ENCODE measurements at places on chromosomes 2 and 18. TPM values are rescaled to one million over a fixed set of nuclear protein-coding genes. Genes with fewer than 3 reads are reported as not detected.
A peak's percentile ranks its signal among the peaks of the same experiment; 100 is the strongest.

- H3K36me3 ChIP-seq, result no peaks in the 10 kb centered on the region
- H3K27me3 ChIP-seq, result no peaks in the 10 kb centered on the region
- H3K4me1 ChIP-seq, result peaks cover 13% of the 10 kb centered on the region
- DNase-seq, result no peak
Observed at GRCh38 chr2:175854129-175854528, 147.9 kb downstream of the LNPK start.

FSIP2 gene
- total RNA-seq, result 0.05 TPM

DNA sequence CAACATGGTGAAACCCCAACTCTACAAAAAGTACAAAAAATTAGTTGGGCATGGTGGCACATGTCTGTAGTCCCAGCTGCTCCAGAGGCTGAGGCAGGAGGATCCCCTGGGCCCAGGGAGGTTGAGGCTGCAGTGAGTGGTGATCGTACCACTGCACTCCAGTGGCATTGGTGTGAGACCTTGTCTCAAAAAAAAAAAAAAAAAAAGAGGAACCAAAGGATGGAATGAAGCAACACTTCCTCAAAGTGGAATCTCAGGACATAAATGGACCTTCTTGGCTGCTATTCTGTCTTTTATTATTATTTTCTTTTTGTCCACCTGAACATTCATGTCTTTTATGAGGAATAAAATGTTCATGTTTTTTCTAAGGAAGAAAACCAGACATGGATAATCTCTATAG, 13.7 kb downstream of the GEMIN6 start:
- DNase-seq, result no peak
- no peaks in the 10 kb centered on the region for H3K36me3 ChIP-seq
- H3K27ac ChIP-seq, result no peak overlapping the region
- no peaks in the 10 kb centered on the region for H3K4me1 ChIP-seq
- no peaks in the 10 kb centered on the region for H3K27me3 ChIP-seq

ASXL3 gene
- total RNA-seq, result 6.7 TPM

GRCh38 chr2:149050188-149050587, 11.7 kb downstream of the LYPD6B start:
- H3K27ac ChIP-seq, result no peak overlapping the region
- H3K27me3 ChIP-seq, result no peaks in the 10 kb centered on the region
- H3K4me1 ChIP-seq, result no peaks in the 10 kb centered on the region
- H3K4me3 ChIP-seq, result no peak overlapping the region
- DNase-seq, result no peak
- no peaks in the 10 kb centered on the region for H3K36me3 ChIP-seq

NT5DC4 gene
- total RNA-seq, result not detected

TOGARAM2 gene
- total RNA-seq, result 51.9 TPM

- no peak for DNase-seq
- no peaks in the 10 kb centered on the region for H3K4me1 ChIP-seq
- H3K36me3 ChIP-seq, result no peaks in the 10 kb centered on the region
Observed at GRCh38 chr2:226818930-226819329, 16.9 kb upstream of the RHBDD1 start.

RASGRP3 gene
- 69.2 TPM for total RNA-seq

DNA sequence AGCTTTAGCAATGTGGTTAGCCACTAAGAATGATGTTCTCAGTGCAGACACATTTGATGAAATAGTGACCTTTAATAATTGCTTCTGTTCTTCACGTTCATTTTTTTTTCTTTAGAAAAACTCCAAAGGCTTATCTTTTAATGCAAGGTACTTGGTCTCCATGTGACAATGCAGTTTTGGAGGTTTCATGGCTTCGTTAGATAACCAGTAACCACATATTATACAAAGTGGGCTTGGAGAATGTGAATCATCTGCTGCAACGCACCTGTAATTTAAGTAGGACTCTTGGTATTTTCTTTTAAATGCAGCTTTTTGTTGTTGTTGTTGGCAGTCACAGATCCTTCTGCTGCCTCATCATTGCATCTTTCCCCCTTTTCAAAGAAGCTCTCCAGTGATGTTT, 1606.3 kb downstream of the SUCLG1 start:
- no peaks in the 10 kb centered on the region for H3K27me3 ChIP-seq
- no peaks in the 10 kb centered on the region for H3K36me3 ChIP-seq
- no peak overlapping the region for H3K4me3 ChIP-seq
- no peak for DNase-seq

CTDP1 gene
- 7.5 TPM for total RNA-seq

- H3K4me1 ChIP-seq, result no peaks in the 10 kb centered on the region
- H3K4me3 ChIP-seq, result no peak overlapping the region
- H3K36me3 ChIP-seq, result no peaks in the 10 kb centered on the region
- no peak for DNase-seq
- H3K27me3 ChIP-seq, result no peaks in the 10 kb centered on the region
Observed at GRCh38 chr2:184620367-184620766, 22.0 kb downstream of the ZNF804A start.

DNA sequence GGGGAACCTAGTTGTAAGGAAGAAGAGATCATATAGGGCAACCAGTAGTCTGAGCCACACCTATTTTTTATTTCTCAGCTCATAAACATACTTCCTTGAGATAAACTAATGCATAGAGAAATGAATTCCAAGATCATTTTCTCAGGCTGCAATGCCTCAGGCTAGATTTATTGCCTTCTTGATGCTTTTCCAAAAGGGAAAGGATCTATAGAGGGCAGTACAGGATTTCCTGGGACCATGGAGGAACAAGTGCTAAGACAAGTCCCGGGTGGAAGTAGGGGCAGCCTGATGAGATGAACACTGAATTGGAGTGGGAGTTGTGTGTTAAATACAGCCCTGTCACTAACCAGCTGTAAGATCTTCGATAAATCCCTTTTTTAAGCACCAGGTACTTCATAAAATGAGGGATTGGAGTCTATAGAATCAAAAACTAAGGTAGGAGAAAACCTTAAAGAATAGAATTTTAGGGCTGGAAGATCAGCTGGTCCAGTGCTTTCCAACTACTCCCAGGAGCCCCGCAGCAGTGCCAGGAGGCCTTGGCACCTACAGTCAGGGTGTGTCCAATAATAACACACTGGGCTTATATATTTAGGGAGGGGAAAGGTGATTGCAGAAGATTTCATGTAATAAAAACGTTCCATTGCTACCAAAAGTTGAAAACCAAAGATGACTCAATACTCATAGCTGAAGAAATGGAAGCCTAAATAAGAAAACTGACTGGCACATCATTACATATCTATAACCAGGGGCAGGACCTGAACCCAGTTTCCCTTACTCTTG, 58.1 kb downstream of the SERTAD2 start:
- no peak for DNase-seq
- no peak overlapping the region for H3K4me3 ChIP-seq
- H3K27me3 ChIP-seq, result no peaks in the 10 kb centered on the region
- peaks cover 17% of the 10 kb centered on the region for H3K4me1 ChIP-seq

BUB1 gene
- total RNA-seq, result 0.66 TPM

ZFP36L2 gene
- total RNA-seq, result 48.5 TPM

GRCh38 chr2:132550946-132551345, 119.1 kb downstream of the LYPD1 start:
- DNase-seq, result no peak
- no peaks in the 10 kb centered on the region for H3K36me3 ChIP-seq
- H3K27ac ChIP-seq, result no peak overlapping the region
- no peaks in the 10 kb centered on the region for H3K4me1 ChIP-seq
- no peak overlapping the region for H3K4me3 ChIP-seq

DNA sequence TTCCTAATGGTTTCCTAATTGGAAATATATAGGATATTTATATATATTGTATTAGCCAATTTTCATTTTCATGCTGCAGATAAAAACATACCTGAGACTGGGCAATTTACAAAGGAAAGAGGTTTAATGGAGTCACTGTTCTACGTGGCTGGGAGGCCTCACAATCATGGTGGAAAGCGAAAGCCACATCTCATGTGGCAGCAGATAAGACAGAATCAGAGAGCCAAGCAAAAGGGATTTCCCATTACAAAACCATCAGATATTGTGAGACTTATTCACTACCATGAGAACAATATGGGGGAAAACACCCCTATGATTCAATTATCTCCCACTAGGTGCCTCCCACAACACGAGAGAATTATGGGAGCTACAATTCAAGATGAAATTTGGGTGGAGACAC, 242.5 kb upstream of the NETO1 start:
- no peaks in the 10 kb centered on the region for H3K36me3 ChIP-seq
- no peak overlapping the region for H3K27ac ChIP-seq
- DNase-seq, result no peak
- H3K27me3 ChIP-seq, result no peaks in the 10 kb centered on the region
- H3K4me3 ChIP-seq, result no peak overlapping the region
- no peaks in the 10 kb centered on the region for H3K4me1 ChIP-seq

DNA sequence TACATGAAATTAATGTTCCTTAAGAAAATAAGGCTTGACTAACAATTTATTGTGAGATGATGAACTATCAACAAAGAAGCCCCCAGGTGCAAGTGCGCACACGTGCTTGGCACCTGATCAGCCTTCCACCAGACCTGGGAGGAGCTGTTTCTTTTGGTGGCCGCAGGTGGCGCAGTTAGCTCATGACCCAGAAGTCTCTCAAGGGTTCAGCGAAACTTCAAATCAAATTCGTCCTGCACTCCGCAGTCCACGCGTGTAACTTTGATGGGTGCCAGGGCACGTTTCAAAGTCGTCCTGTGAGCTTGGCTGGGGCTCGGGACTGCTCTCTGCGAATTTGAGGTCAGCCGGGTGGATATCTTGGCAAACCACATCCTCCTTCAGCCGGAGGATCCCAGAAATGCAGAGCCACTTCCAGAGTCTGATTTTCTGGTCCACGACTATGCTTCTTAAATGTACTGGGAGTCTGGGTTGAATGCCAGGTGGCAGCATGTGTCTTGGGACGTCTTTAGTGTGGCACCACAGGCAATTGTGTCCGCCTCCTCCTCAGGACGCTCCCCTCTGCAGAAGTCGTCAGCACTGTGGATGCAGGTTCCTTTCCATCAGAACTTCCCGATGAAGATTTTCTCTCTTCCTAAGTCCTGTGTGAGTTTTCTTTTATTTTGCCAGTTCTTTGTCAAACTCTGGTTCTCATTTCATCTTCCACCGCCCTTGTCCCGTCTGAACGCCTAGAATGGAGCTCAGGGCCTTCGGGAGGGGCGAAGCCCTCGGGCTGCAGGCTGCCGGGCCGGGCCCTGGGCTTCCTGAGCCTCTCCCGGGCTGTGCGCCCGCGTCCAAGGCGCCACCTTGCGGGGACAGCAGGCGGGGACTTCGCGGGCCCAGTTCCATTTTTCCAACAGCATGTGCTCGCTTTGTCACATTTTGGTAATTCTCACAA, 61.3 kb upstream of the RAPGEF4 start:
- peak overlapping the region; percentile 24 for H3K4me3 ChIP-seq
- H3K4me1 ChIP-seq, result peaks cover 4% of the 10 kb centered on the region
- H3K36me3 ChIP-seq, result no peaks in the 10 kb centered on the region

GRCh38 chr2:239939736-239940483, 85.2 kb downstream of the NDUFA10 start:
- no peaks in the 10 kb centered on the region for H3K27me3 ChIP-seq
- H3K4me3 ChIP-seq, result no peak overlapping the region
- no peaks in the 10 kb centered on the region for H3K36me3 ChIP-seq
- H3K4me1 ChIP-seq, result peaks cover 25% of the 10 kb centered on the region
- peak overlapping the region; percentile 66 for H3K27ac ChIP-seq

- H3K4me3 ChIP-seq, result no peak overlapping the region
- H3K27me3 ChIP-seq, result no peaks in the 10 kb centered on the region
- DNase-seq, result no peak
- H3K36me3 ChIP-seq, result no peaks in the 10 kb centered on the region
- no peaks in the 10 kb centered on the region for H3K4me1 ChIP-seq
Observed at GRCh38 chr2:167271932-167272331, 383.7 kb downstream of the XIRP2 start.

DNA sequence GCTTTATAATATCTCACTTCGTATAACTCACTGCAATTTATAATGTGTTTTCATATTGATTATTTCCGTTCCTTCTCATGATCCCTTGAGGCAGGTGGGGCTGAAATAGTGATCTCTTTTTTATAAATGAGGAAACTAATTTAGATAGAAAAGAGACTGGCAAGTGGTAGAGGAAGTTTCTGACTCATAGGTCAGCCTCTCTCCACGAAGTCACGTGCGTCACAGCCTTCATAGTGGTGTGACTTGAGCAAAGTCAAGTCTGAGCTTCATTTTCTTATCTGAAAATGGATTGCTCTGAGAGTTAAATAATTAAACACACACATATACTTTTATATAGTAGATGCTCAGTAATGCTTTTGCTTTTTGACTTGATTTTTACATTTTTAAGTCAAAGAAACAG, 19.9 kb downstream of the ABCG5 start:
- no peaks in the 10 kb centered on the region for H3K36me3 ChIP-seq
- no peak overlapping the region for H3K4me3 ChIP-seq
- no peak overlapping the region for H3K27ac ChIP-seq

- H3K4me1 ChIP-seq, result peaks cover 7% of the 10 kb centered on the region
- H3K27ac ChIP-seq, result no peak overlapping the region
- no peak overlapping the region for H3K4me3 ChIP-seq
Observed at GRCh38 chr2:2187196-2187595, 143.9 kb downstream of the MYT1L start.

ACMSD gene
- total RNA-seq, result not detected

DNA sequence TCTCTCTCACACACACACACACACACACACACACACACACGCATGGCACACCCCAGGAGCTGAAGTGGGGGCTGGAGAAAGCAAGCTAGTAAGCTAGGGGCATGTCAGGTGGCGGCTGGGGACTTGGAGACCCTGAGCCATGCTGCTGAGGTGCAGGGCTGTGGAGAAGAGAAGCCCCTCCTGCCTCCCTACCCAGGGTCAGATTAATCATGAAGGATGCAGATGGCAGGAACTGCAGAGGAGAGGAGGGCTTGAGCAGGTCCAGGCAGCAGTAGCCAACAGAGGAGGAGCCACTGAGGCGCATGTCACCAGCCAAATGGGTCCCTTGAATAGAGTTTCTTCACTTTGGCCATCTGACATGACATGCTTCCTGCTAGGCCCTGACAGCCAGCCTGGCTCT, 9.6 kb downstream of the EDAR start:
- H3K4me1 ChIP-seq, result no peaks in the 10 kb centered on the region
- H3K27ac ChIP-seq, result no peak overlapping the region
- H3K4me3 ChIP-seq, result no peak overlapping the region

GRCh38 chr2:63555931-63556330, 32.3 kb downstream of the WDPCP start:
- no peak for DNase-seq
- no peak overlapping the region for H3K27ac ChIP-seq
- no peaks in the 10 kb centered on the region for H3K27me3 ChIP-seq
- H3K36me3 ChIP-seq, result peaks cover 28% of the 10 kb centered on the region
- no peaks in the 10 kb centered on the region for H3K4me1 ChIP-seq

- no peaks in the 10 kb centered on the region for H3K27me3 ChIP-seq
- no peak for DNase-seq
- H3K4me1 ChIP-seq, result peaks cover 66% of the 10 kb centered on the region
- no peak overlapping the region for H3K4me3 ChIP-seq
- H3K36me3 ChIP-seq, result no peaks in the 10 kb centered on the region
- H3K27ac ChIP-seq, result peak overlapping the region; percentile 43
Observed at GRCh38 chr18:55513161-55513560, 74.8 kb downstream of the TCF4 start.

FOXD4L1 gene
- total RNA-seq, result 0.11 TPM

CXCR4 gene
- 3.2 TPM for total RNA-seq
